Liver (tissue), 10 donors: ENCODE measurements at places on chromosomes 5 and 9. TPM values are rescaled to one million over a fixed set of nuclear protein-coding genes. Genes with fewer than 3 reads are reported as not detected.
A peak's percentile ranks its signal among the peaks of the same experiment; 100 is the strongest.

DNA sequence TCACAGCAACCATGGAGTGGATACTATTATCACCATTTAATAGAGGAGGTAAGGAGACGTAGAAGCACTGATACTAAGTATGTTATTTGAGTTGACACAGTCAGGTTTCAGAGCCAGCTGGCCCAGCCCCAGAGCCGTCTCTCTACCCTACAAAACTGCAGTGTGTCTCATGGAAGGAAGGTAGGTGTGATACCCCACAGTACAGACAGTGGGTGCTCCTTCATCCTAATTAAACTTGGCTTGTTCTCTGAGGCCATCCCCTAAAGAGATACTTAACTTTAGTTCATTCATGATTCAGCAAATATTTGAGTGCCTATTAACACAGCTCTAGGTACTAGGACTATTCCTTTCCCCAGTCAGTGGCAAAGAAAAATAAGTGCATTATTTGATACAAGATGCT is 22.6 kb downstream of the PIP5K1B start:
- no peak for DNase-seq

Gene PRDM9
- polyA plus RNA-seq = not detected

DNA sequence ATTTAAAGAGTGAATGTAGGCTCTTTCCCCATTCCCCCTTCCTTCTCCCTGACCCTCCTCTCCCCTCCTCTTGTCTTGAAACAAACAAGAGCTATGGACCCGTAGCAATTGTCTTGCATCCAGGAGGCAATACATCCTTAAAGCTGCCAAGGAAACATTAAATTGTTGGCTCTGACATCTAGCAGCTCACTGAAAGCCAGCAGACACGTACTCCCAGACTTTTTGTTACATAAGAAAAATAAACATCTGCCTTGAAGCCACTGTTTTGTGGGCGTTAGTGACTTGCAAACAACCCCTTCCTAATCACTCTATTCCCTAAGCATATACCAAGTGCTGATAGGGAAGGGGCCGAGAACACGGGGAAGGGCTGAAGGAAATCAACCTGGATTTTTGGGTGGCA is 8.6 kb downstream of the SLC45A2 start:
- no peak for DNase-seq

- no peak for DNase-seq
Measured at GRCh38 chr5:59999056-59999455, 105.5 kb upstream of the PDE4D start.

DNA sequence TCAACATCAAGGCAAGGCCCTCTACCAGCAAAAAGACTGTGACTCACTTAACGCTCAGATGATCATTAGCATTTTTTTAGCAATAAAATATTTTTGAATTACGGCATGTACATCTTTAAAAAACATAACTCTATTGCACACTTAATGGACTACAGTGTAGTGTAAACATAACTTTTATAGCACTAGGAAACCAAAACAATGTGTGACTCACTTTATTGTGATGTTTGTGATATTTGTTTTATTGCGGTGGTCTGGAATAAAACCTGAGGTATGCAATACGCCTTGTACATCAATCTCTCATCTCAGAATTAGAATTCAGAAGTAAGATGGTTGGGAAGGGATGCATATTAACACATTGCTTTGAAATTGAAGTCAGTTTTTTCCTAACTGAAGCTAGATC is 106.9 kb upstream of the PTCH1 start:
- DNase-seq = no peak

Gene PSD2
- not detected for polyA plus RNA-seq

GRCh38 chr5:124438903-124439281 is 307.5 kb downstream of the ZNF608 start:
- no peak for DNase-seq

GRCh38 chr5:139445325-139446170 is 6.2 kb upstream of the DNAJC18 start:
- no peak for DNase-seq

Gene DDX4
- polyA plus RNA-seq = not detected

DNA sequence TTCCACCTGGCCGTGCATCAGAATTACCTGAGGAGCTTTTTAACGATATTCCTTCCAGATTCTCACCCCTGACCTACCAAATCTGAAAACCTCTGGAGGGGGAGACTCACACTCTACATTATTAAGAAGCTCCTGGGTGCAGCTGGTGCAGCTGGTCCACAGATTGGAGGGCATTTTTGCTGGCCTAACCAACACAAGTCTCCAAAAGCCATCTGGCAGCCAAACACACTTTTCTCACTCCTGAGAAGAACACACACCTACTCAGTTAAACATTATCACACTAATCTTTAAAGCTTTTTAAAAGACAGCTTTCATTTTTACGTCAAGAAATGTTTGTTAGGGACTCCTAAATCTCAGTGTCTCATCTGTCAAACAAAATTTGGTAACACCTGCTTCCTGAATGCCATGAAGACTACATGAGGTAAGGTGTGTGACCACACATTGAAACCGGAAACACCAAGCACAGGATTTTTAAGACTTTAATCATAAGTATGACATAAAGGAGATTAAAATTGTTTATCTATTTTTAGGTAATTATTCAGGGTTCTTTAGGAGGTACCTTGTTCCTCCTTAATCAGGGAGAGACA is 14.2 kb upstream of the PTPN3 start:
- no peak for DNase-seq

- no peak for DNase-seq
Measured at GRCh38 chr5:148801682-148802276, 24.6 kb upstream of the ADRB2 start.

GRCh38 chr5:135993880-135994636 is 34.7 kb upstream of the TGFBI start:
- DNase-seq = no peak

DNA sequence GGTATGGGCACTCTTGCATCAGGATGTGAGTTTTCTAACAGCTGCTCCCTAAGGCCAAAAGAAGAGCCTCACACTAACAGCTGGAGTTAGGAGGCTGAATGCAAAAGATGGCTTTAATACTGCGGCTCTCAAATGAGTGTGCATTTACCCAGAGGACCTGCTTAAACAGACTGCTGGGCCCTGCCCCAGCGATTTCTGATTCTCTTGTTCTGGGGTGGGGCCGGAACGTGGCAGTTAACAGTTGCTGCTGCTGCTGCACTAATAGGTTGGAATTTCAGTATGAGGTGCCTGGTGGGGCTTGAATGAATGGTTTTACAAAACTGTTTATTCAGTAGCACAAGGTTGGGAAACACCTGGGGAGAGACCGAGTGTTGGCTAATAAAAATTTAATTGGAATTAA is 26.1 kb downstream of the HMGCR start:
- DNase-seq = no peak

GRCh38 chr9:6566409-6567139 is 79.0 kb downstream of the GLDC start:
- no peak for DNase-seq

Gene CDH12
- polyA plus RNA-seq = 0.02 TPM

DNA sequence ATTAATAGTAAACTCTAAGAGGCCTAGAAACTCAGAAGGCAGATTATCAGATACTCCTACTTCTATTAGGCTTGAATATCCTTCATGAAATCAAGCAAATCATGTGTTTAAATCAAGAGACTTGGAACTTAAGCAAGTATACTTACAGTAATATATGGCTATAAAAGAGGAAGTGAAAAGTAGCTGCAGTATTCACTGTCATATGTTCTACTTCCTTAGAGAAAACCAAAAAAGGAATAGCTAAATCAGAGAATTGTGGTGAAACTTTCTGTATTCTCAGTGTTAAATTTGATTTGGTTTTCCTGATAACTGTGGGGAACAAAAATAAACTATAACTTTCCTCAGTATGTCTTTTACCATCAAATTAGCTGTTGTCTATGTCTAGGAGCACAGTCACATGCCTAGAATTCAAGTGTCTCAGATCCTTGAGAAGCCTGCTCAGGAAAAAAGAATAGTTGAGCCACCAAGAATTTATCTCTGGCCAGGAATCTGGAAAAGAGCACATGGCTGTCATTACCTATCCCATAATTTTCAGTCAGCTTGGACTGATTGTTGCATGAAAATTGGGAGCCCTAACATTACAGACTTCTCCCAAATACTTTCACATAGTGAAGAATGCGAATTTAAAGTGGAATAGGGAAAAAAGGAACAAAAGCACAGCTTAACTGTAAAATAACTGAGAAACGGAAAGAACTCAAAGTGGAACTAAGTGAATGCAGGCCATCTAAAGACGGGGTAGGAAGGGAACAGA is 1.7 kb downstream of the FKBP15 start:
- no peak for DNase-seq

Gene SURF1
- 58.3 TPM for polyA plus RNA-seq

Gene CER1
- polyA plus RNA-seq = not detected

Gene MCC
- polyA plus RNA-seq = 9.4 TPM

GRCh38 chr5:81749561-81750307 is 1.2 kb downstream of the SSBP2 start:
- peak; percentile 45 for DNase-seq

- DNase-seq = peak; percentile 63
Measured at GRCh38 chr5:36744773-36745589, 131.6 kb upstream of the NIPBL start.

- DNase-seq = no peak
Measured at GRCh38 chr5:119036101-119036762, 34.7 kb upstream of the DMXL1 start.

GRCh38 chr5:35938568-35939227 is at the start of gene CAPSL:
Gene CAPSL, minus strand, starts transcription at chr5:35938622. Its CDS starts 17,502 bp downstream, at chr5:35921120.
- peak; percentile 58 for DNase-seq

DNA sequence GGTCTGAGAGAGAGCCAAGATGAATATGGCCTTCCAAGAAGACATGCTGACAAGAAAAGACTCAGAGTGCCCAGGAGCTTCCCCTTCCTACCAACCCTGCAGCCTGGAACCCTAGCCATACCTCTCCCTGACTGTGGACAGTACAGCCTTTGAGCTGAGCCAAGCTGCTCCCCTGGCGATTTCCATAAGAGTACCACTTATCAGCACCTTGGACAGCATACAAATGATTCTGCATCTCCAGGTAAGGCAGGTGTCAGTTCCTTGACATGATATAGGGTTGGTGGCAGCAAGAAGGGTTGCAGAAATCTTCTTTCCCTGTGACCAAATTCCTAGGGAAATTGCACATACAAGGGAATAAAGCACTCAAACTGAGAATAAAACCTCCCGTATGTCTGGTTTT is 58.3 kb downstream of the MFAP3 start:
- DNase-seq = no peak

Gene KIF12
- 11.8 TPM for polyA plus RNA-seq

Gene RLN2
- polyA plus RNA-seq = not detected

Gene SFXN1
- 51.0 TPM for polyA plus RNA-seq

Gene SELENOP
- 880 TPM for polyA plus RNA-seq
